ENCODE measurements at places on chromosomes 7 and 10. TPM values are rescaled to one million over a fixed set of nuclear protein-coding genes. Genes with fewer than 3 reads are reported as not detected.

GRCh38 chr7:34042406-34042805 is 137.1 kb downstream of the BMPER start:
- H3K36me3 ChIP-seq: no peaks in the 10 kb centered on the region
- no peak for DNase-seq

DNA sequence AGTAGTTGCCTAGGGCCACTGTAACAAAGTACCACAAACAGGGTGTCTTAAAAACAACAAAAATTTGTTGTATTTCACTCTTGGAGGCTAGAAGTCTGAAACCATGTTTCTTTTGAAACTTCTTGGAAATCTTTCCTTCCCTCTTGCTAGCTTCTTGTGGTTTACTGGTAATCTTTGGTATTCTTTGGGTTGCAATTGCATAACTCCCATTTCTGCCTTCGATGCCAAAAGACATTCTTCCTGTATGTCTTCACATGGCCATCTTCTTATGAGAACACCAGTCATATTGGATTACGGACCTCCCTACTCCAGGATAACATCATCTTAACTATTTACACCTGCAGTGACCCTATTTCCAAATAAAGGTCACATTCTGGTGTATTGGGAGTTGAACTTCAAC is 357.4 kb downstream of the PPP1R3A start:
- no peaks in the 10 kb centered on the region for H3K36me3 ChIP-seq
- H3K27me3 ChIP-seq: no peaks in the 10 kb centered on the region
- no peak overlapping the region for H3K4me3 ChIP-seq
- no peaks in the 10 kb centered on the region for H3K4me1 ChIP-seq
- no peak for DNase-seq

DNA sequence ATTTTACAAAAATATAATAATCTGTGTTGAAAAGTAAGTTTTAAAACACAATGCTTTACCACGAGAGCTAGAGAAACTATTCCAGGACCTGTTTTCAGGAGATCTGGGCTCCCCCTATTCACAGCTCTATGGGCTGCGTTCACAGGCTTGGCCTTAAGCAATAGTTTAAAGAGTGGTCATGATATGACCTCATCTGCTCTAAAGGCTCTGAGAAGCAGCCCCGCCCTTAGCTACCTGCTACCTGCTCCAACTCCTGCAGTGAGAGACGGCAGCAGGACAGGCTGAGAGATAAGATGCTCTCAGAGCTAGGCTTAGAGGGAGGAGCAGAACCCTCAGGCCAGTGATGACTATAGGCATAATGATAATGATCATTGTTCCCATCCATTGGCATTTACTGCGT is 12.6 kb downstream of the ALOX5 start:
- H3K4me3 ChIP-seq: no peak overlapping the region
- no peaks in the 10 kb centered on the region for H3K4me1 ChIP-seq
- H3K27me3 ChIP-seq: no peaks in the 10 kb centered on the region
- H3K27ac ChIP-seq: no peak overlapping the region
- no peak for DNase-seq

DNA sequence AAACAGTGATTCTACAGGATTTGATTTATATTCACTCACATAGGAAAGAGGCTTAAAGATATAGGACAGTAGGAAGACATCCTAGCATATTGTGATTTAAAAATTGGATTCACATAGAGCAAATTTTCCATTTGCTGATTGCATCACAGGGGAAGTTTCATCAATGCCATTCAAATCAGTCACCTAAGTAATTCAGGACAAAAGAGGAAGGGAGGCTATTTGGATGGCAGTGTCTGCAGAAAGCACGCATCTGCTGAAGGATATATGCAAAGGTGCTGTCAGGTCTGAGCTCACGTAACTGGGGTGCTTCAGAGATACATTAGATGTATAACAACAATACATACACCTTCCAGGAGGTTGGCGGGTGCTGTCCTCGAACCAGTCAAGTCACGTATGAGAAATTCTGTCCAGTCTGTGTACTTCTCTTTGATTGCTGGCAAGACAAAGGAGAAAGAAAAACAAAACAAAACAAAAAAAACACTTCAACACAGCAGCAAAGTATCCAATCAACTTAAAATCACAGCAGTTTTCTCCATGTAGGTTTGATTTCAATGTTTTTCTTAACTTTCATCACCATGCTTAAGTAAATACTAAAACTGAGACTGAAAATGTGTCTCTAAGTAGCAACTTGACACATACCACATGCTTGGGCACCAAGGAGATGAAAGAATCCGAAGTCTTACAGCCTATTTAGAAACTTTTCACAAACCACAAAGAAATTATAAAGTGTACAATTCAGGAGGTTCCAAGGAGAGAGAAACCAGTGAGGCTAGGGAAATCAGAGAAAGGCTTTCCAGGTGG is 125.1 kb downstream of the SFMBT2 start:
- H3K27ac ChIP-seq: peak overlapping the region; percentile 38
- no peaks in the 10 kb centered on the region for H3K36me3 ChIP-seq
- H3K27me3 ChIP-seq: no peaks in the 10 kb centered on the region
- no peak for DNase-seq
- H3K4me1 ChIP-seq: peaks cover 28% of the 10 kb centered on the region
- H3K4me3 ChIP-seq: peak overlapping the region; percentile 8

DNA sequence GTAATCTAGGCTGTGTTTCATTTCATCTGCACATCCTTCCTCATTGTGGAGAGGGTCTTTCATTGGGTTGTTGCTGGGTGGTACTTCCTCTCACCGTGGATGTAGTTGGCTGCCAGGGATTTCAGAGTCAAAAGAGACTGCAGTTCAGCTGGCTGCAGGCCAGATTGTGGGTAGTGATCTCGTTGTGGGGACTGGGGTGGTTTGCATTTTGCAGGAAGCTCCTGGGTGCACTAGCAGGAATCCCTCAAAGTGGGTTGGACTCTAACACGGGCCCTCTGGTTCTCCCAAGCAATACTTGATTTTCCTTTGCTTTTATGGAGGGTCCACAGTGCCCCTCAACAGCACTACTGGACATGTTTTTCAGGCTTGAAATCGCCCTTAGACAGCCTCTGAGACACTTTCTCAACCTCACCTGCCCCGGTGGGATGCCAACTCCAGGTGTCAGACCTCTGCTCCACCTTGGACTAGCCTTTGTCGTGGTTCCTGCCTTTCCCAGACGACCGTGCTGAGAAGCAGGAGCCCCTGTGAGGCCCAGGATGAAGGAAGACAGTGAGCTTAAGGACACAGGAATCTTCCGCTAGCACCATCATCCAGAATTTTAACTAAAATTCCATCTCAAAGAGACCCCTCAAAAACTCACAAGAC is 23.9 kb upstream of the ZNF273 start:
- H3K27me3 ChIP-seq: peaks cover 53% of the 10 kb centered on the region
- peaks cover 21% of the 10 kb centered on the region for H3K4me1 ChIP-seq
- no peak overlapping the region for H3K4me3 ChIP-seq
- DNase-seq: no peak
- no peak overlapping the region for H3K27ac ChIP-seq

DNA sequence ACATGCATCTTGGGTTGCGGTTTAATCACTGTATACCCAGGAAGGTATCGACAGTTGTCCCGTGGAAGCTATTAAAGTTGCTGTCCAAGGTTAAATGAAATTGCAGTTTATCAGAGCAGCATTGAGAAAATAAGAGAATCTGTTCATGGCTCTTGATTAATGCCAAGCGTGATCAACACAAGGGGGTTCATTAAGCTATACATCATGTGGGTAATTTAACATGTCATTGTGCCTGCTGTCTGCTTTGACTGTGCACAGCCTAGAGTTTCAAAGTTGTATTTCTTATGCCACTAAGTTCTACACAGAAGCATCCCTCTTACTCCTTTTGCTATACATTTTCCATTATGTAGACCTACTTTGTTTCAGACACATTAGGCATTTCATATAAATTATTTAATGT is 74.8 kb upstream of the SP8 start:
- no peak for DNase-seq
- H3K4me3 ChIP-seq: no peak overlapping the region
- no peak overlapping the region for H3K27ac ChIP-seq
- H3K27me3 ChIP-seq: no peaks in the 10 kb centered on the region
- no peaks in the 10 kb centered on the region for H3K36me3 ChIP-seq

The GCK gene
- 0.67 TPM for total RNA-seq

The LIPK gene
- not detected for total RNA-seq

- H3K27me3 ChIP-seq: no peaks in the 10 kb centered on the region
- no peak overlapping the region for H3K4me3 ChIP-seq
- no peaks in the 10 kb centered on the region for H3K36me3 ChIP-seq
- DNase-seq: no peak
Observed at GRCh38 chr7:41378156-41378555, 324.7 kb downstream of the INHBA start.

DNA sequence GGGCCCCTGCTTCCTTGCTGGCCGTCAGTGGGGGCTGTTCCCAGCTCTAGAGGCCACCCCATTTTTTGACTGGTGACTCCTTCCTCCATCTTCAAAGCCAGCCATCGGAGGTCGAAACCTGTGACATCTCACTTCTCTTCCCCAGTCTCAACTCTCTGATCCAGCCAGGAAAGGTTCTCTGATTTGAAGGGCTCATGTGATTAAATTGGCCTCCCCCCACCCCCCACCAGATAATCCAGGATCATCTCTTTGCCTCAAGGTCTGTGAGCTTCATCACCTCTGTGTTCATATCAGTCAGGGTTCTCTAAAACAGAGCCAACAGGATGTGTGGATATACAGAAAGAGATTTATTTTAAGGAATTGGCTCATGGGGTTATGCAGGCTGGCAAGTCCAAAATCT is 5.6 kb upstream of the RAMP3 start:
- H3K27ac ChIP-seq: no peak overlapping the region
- H3K36me3 ChIP-seq: no peaks in the 10 kb centered on the region
- H3K27me3 ChIP-seq: peaks cover 5% of the 10 kb centered on the region
- no peak overlapping the region for H3K4me3 ChIP-seq

The AKR1C3 gene
- 0.96 TPM for total RNA-seq

The EPHB4 gene
- total RNA-seq: 3.4 TPM

DNA sequence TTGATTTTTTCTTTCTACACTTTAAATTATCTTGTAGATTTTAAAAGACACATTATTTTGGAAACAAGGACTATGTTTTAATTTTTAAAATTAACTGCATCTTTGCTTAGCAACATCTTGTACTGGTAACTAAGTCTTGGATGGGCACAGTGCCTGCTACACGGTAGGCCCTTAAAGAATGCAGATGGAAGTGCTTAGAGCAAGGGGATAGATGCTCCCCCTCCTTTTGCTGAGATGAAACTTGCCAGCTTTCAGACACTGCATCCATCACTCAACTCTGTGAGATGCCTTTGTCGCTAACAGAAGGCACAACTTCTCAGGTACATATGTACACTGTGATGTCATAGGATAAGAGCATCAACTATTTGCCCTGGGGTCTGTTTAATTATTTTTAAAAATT is 103.9 kb downstream of the LRRC18 start:
- H3K27me3 ChIP-seq: no peaks in the 10 kb centered on the region
- no peak for DNase-seq
- no peak overlapping the region for H3K27ac ChIP-seq

- H3K36me3 ChIP-seq: no peaks in the 10 kb centered on the region
- no peak overlapping the region for H3K27ac ChIP-seq
- no peaks in the 10 kb centered on the region for H3K4me1 ChIP-seq
- DNase-seq: no peak
- no peak overlapping the region for H3K4me3 ChIP-seq
Observed at GRCh38 chr10:1175956-1176565, 119.9 kb downstream of the WDR37 start.

The DYNC1I1 gene
- total RNA-seq: not detected

GRCh38 chr7:36148422-36149065 is 4.5 kb upstream of the EEPD1 start:
- H3K4me3 ChIP-seq: no peak overlapping the region
- peaks cover 6% of the 10 kb centered on the region for H3K27me3 ChIP-seq
- DNase-seq: no peak
- no peaks in the 10 kb centered on the region for H3K36me3 ChIP-seq
- no peak overlapping the region for H3K27ac ChIP-seq
- H3K4me1 ChIP-seq: peaks cover 7% of the 10 kb centered on the region

- H3K4me1 ChIP-seq: peaks cover 16% of the 10 kb centered on the region
- peak; percentile 65 for DNase-seq
- peaks cover 47% of the 10 kb centered on the region for H3K27me3 ChIP-seq
- peak overlapping the region; percentile 98 for H3K4me3 ChIP-seq
- peaks cover 2% of the 10 kb centered on the region for H3K36me3 ChIP-seq
- H3K27ac ChIP-seq: peak overlapping the region; percentile 61
Observed at GRCh38 chr10:79904671-79905321, 44.1 kb downstream of the SFTPD start.

DNA sequence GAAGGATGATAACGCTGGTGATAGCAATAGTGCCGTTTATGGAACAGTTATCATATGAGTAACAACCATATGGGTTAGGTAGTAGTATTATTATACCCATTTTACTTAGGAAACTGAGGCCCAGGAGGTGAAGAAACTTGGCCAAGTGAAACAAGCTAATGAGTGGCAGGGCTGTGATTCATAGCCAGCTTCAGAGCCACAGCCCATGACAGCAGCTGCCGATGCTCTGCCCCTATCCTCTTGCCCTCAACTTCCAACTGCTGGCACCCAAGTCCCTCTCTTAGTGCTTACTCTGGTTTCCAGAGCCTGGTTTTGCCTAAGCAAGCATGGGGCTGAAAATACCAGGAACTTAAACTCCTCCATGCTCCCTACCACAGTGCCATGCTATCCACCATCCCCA is 12.3 kb downstream of the SH3PXD2A start:
- H3K27ac ChIP-seq: no peak overlapping the region
- H3K36me3 ChIP-seq: no peaks in the 10 kb centered on the region
- H3K4me3 ChIP-seq: no peak overlapping the region
- H3K4me1 ChIP-seq: peaks cover 15% of the 10 kb centered on the region
- DNase-seq: no peak

- H3K4me3 ChIP-seq: no peak overlapping the region
- H3K4me1 ChIP-seq: peaks cover 9% of the 10 kb centered on the region
- no peak overlapping the region for H3K27ac ChIP-seq
- no peaks in the 10 kb centered on the region for H3K36me3 ChIP-seq
- DNase-seq: no peak
- no peaks in the 10 kb centered on the region for H3K27me3 ChIP-seq
Observed at GRCh38 chr10:66223656-66224055, 702.2 kb upstream of the LRRTM3 start.

- H3K27me3 ChIP-seq: no peaks in the 10 kb centered on the region
- no peak overlapping the region for H3K27ac ChIP-seq
- peaks cover 21% of the 10 kb centered on the region for H3K4me1 ChIP-seq
- H3K4me3 ChIP-seq: no peak overlapping the region
Observed at GRCh38 chr7:37255327-37255944, 193.2 kb downstream of the ELMO1 start.

Data from activated T-cell treated with anti-CD3 and anti-CD28 coated beads, Interleukin-2, amount 50 U/mL, for 72 hours (primary cell).